ENCODE measurements at places on chromosomes 4 and X. TPM values are rescaled to one million over a fixed set of nuclear protein-coding genes. Genes with fewer than 3 reads are reported as not detected.

DNA sequence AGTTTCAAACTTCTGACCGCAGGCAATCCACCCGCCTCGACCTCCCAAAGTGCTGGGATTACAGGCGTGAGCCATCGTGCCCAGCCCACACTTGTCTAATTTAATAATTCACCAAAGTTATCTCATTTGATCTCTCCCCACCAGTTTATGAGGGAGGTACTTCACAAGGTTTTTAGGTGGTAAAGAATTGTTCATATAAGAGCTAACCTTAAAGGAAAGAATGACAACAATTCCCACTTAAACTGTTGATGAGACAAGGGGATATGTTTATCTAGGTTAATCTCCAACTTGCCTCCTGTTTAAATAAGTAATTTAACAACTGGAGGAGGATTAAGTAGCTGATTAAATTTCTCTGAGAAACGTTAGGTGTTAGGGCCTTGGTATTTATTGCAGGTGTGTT, 117.6 kb upstream of the CBLL2 start:
- no peak overlapping the region for H3K4me3 ChIP-seq
- no peaks in the 10 kb centered on the region for H3K4me1 ChIP-seq

GRCh38 chrX:75327607-75328006, 53.7 kb downstream of the UPRT start:
- DNase-seq: no peak
- H3K4me1 ChIP-seq: no peaks in the 10 kb centered on the region
- H3K27me3 ChIP-seq: no peaks in the 10 kb centered on the region
- no peaks in the 10 kb centered on the region for H3K36me3 ChIP-seq
- no peak overlapping the region for H3K4me3 ChIP-seq

DNA sequence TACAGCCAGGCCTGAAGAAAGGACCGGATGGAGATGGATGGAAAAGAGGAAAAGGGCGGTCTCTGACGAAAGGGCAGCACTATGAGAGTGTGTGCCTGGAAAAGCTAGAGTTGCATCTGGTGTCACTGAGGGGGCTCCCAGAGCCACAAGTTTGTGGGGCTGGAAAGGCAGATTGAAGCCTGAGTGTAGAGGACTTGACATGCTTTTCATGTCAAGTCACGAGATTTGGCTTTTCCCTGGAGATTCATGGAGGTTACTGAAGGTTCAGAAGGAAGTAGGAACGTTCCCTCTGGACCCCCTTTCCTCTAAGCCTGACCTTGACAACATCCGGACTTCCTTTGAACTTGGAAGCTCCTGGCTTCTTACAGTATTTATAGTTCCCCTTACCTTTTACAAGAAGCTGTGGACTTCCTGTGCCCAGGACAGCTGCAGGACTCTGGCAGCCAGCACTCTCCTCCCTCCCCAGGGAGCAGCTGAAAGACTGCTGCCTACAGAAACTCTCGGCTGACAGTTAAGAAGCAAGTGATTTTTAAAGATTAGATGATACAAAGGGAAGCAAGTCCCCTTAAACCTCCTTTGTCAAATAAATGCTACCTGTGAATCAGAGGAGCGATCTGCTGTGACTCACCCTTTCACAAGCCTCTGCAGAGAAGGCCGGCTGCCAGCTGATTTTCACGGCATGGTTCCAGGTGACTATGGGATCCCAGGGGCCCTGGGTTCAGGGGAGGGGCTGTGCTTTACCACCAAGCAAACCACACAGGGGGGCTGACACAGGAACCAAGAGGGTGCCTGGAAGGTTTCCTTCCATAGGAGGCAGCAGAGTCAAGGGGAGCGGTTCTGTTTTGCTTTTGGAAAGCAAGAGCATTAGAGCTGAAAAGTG, 72.9 kb upstream of the STIM2 start:
- no peaks in the 10 kb centered on the region for H3K27me3 ChIP-seq
- no peak overlapping the region for H3K4me3 ChIP-seq
- H3K4me1 ChIP-seq: peaks cover 5% of the 10 kb centered on the region
- H3K27ac ChIP-seq: peak overlapping the region; percentile 52
- peak; percentile 64 for DNase-seq

- no peak for DNase-seq
- no peaks in the 10 kb centered on the region for H3K36me3 ChIP-seq
- H3K4me3 ChIP-seq: no peak overlapping the region
- no peak overlapping the region for H3K27ac ChIP-seq
- no peaks in the 10 kb centered on the region for H3K27me3 ChIP-seq
These were observed 25.8 kb downstream of the NPY2R start for GRCh38 chr4:155234206-155234605.

- no peak overlapping the region for H3K27ac ChIP-seq
- DNase-seq: no peak
These were observed 20.4 kb downstream of the ZNF157 start for GRCh38 chrX:47390780-47391179.

- DNase-seq: no peak
- H3K27ac ChIP-seq: no peak overlapping the region
- no peaks in the 10 kb centered on the region for H3K27me3 ChIP-seq
- no peak overlapping the region for H3K4me3 ChIP-seq
- H3K4me1 ChIP-seq: no peaks in the 10 kb centered on the region
These were observed 28.8 kb upstream of the SETD7 start for GRCh38 chr4:139584784-139585183.

- no peak for DNase-seq
- H3K4me3 ChIP-seq: no peak overlapping the region
These were observed 76.7 kb upstream of the NDST3 start for GRCh38 chr4:117957571-117957970.

DNA sequence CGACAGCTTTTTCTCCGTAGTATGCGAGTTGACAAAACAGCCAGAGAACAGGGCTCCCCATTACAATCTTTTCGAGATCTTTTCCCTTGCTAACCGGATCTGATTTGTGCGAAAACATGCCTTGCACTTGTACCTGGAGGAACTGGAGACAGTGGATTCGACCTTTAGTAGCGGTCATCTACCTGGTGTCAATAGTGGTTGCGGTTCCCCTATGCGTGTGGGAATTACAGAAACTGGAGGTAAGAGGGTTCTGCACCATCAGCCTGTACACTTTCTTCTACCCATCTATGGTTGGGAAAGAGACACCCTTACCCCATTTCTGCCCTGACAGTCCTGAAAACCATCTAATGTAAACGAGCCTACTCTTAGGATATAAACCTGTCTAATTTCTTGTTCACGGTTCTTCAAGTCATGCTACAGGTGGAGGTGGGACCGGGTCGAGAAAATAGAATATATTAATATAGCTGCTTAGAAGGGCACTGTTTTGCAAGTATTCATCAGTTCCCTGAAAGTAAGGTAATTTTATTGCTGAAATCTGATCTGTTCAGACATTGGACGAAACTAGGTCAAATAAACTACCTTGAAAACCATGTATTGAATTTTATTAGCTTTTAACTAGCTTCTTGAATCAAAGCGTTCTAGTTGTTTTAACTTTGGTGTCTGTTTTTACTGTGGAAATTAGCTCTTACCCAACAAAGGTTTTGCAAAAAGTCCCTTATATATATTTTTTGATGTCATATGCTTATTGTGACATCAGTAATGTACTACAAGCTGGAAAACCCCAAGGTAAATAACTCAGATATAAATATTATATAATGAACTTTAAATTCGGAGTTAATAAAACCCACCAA, 869 bp downstream of the TMEM184C start:
- no peaks in the 10 kb centered on the region for H3K27me3 ChIP-seq
- H3K27ac ChIP-seq: peak overlapping the region; percentile 92
- H3K36me3 ChIP-seq: no peaks in the 10 kb centered on the region
- peaks cover 22% of the 10 kb centered on the region for H3K4me1 ChIP-seq
- peak overlapping the region; percentile 43 for H3K4me3 ChIP-seq
- DNase-seq: no peak

- H3K27me3 ChIP-seq: no peaks in the 10 kb centered on the region
- no peak overlapping the region for H3K27ac ChIP-seq
- no peaks in the 10 kb centered on the region for H3K36me3 ChIP-seq
- DNase-seq: peak; percentile 58
- H3K4me3 ChIP-seq: no peak overlapping the region
These were observed 54.6 kb upstream of the HHIP start for GRCh38 chr4:144591401-144591800.

- no peak overlapping the region for H3K27ac ChIP-seq
- DNase-seq: no peak
- no peaks in the 10 kb centered on the region for H3K27me3 ChIP-seq
- no peaks in the 10 kb centered on the region for H3K36me3 ChIP-seq
- peaks cover 15% of the 10 kb centered on the region for H3K4me1 ChIP-seq
These were observed 521.3 kb upstream of the ZFP42 start for GRCh38 chr4:187474238-187474637.

DNA sequence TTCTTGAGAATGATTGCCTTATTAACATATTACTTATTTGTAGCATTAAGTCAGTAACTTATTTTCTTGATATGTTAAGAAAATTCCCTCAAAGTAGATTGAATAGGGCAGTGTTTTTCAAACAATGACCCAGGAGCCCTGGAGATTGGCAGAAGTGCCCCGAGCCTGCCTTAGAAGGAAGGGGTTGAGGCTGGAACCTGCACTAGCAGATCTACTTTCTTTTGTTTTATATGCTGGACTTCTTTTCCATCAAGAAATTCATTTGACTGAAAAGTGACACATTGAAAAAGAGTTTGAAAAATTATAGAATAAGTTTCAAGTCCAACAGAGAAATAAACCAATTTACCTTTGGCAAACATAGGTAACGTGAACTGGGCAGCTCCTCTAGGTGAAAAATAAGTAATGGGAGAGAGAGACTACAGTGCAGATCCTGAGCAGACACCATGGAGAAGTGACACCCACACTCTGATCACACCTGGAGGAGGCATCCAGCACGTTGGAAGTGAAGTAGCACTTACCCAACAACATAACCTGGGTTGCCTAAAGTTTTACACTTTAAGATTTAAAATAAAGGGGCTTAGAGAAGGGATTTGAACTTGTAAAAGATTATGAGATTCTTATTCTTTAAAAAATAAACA, 18.6 kb downstream of the ARSJ start:
- no peak overlapping the region for H3K4me3 ChIP-seq
- peaks cover 31% of the 10 kb centered on the region for H3K4me1 ChIP-seq
- no peaks in the 10 kb centered on the region for H3K27me3 ChIP-seq
- H3K27ac ChIP-seq: peak overlapping the region; percentile 78
- no peaks in the 10 kb centered on the region for H3K36me3 ChIP-seq

DNA sequence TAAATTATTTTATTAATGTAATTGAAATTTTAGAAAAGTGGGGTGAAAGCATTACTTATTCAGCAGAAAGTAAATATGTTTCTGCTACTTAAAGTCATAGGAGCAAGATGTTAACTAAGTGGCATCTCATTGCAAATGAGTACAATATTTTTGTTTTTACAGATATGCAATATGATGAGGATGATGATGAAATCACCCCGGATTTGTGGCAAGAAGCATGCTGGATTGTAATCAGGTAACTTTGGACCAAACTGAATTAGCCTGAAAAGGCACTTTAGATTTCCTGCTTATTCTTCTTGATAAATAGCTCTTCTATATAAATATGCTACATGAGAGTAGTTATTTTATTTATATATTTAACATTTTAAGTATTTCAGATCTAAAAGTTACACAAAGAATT, 7.5 kb downstream of the POLR2B start:
- peaks cover 2% of the 10 kb centered on the region for H3K4me1 ChIP-seq
- H3K27me3 ChIP-seq: no peaks in the 10 kb centered on the region
- H3K4me3 ChIP-seq: no peak overlapping the region
- DNase-seq: no peak
- H3K27ac ChIP-seq: no peak overlapping the region
- no peaks in the 10 kb centered on the region for H3K36me3 ChIP-seq

- H3K27me3 ChIP-seq: no peaks in the 10 kb centered on the region
- H3K36me3 ChIP-seq: no peaks in the 10 kb centered on the region
- H3K27ac ChIP-seq: no peak overlapping the region
- H3K4me1 ChIP-seq: no peaks in the 10 kb centered on the region
- DNase-seq: no peak
These were observed 215.3 kb upstream of the AR start for GRCh38 chrX:67328476-67328875.

- H3K27me3 ChIP-seq: no peaks in the 10 kb centered on the region
- H3K4me1 ChIP-seq: peaks cover 22% of the 10 kb centered on the region
- H3K4me3 ChIP-seq: no peak overlapping the region
- H3K36me3 ChIP-seq: no peaks in the 10 kb centered on the region
These were observed 3.6 kb downstream of the PSAPL1 start for GRCh38 chr4:7430965-7431695.

DNA sequence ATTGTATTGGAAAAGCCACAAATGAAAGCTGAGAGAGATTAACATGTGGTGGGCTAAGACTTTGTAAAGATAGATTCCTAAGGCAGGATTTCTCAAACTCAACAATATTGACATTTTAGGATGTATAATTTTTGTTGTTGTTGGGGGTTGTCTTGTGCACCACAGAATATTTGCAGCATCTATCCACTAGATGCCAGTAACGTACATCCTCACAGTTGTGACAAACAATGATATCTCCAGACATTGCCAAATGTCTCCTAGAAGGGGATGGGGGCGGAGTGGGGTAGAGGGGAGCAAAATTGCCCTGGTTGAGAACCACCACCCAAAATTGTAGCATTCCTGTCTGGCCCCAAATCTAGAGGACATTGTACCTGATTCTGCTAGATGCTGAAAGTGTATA, 14.7 kb upstream of the CBR4 start:
- no peak overlapping the region for H3K4me3 ChIP-seq
- no peak overlapping the region for H3K27ac ChIP-seq
- H3K36me3 ChIP-seq: no peaks in the 10 kb centered on the region
- peak; percentile 37 for DNase-seq
- H3K4me1 ChIP-seq: no peaks in the 10 kb centered on the region

GRCh38 chr4:74545448-74545847, 100.5 kb downstream of the AREG start:
- no peaks in the 10 kb centered on the region for H3K36me3 ChIP-seq
- no peak for DNase-seq
- peaks cover 27% of the 10 kb centered on the region for H3K4me1 ChIP-seq

DNA sequence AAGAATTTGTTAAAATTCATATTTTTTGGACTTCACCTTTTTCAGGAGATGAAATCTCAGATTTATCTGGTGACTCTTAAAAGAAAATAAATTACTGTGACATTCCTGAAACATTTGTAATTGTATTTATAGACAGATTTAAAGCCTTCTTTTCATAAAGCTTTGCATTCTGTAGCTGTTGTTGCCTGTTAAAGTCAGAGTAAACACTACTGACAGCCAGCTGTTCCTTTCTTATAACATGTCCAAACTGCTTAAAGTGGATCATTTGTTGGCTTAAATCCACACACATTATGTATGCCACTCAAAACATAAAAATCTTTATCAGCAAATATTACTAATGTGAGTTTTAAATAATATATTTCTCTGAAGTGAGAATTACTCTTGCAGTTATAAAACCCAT, 157.5 kb downstream of the TECRL start:
- H3K27me3 ChIP-seq: no peaks in the 10 kb centered on the region
- no peaks in the 10 kb centered on the region for H3K36me3 ChIP-seq
- H3K4me3 ChIP-seq: no peak overlapping the region
- DNase-seq: no peak
- no peak overlapping the region for H3K27ac ChIP-seq
- no peaks in the 10 kb centered on the region for H3K4me1 ChIP-seq

GRCh38 chr4:29009908-29010307, 1710.3 kb upstream of the PCDH7 start:
- H3K36me3 ChIP-seq: no peaks in the 10 kb centered on the region
- H3K27ac ChIP-seq: no peak overlapping the region
- H3K4me3 ChIP-seq: no peak overlapping the region
- H3K27me3 ChIP-seq: no peaks in the 10 kb centered on the region
- no peak for DNase-seq

- H3K27me3 ChIP-seq: no peaks in the 10 kb centered on the region
- H3K4me3 ChIP-seq: no peak overlapping the region
- no peaks in the 10 kb centered on the region for H3K36me3 ChIP-seq
- H3K4me1 ChIP-seq: no peaks in the 10 kb centered on the region
These were observed 37.1 kb upstream of the XPNPEP2 start for GRCh38 chrX:129701624-129702069.

The CFAP99 gene
- total RNA-seq: not detected

The BST1 gene
- total RNA-seq: 3.5 TPM

The SPP1 gene
- 175 TPM for total RNA-seq

The AREG gene
- 116 TPM for total RNA-seq

The GLUD2 gene
- total RNA-seq: 15.2 TPM

The CT55 gene
- not detected for total RNA-seq

The INTS6L gene
- 17.3 TPM for total RNA-seq

The CBLL2 gene
- total RNA-seq: not detected

The KLHL13 gene
- total RNA-seq: 44.9 TPM

The GSTCD gene
- total RNA-seq: 19.1 TPM

Measured in hepatocyte (in vitro differentiated cells).